Sciatic nerve (tissue), 2 donors: ENCODE measurements at places on chromosomes 4 and X.

DNA sequence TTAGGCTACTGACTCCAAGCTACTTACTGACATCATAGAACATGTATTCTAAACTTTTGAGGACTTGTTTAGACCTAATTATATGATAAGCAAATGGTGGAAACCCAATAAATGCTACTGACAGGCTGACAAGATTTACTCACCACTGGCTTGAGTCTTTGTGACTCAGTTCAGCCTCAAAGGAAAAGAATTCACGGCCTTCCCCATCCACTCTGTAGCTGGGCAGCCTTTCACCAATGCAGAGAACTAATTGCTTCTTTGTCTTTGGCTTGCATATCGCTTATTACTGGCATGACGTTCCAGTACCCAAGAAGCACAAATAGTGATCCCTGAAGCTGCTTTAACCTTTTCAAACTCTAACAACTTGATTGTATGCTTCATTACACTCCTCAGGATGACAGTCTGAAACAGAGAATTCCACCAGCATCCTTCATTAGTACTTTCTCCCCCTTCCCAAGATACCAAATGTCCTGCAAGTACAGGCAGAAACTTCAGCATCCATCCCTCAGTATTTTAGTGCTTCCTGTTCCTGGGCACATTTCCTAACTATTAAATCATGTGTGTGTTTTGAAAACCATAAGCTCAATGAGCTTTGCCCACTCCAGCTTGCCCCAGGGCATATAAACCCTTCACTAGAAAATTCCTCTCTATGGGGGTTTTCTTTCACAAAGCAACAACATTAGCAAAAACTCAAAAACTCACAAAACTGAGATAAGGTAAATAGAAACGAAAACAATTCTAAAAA lies 298.1 kb upstream of the SLC7A11 start:
- DNase-seq, result no peak

GRCh38 chr4:28014469-28014868 lies 1153.8 kb downstream of the STIM2 start:
- no peak for DNase-seq

GRCh38 chr4:113788888-113789287 lies 27.4 kb upstream of the CAMK2D start:
- DNase-seq, result no peak

DNA sequence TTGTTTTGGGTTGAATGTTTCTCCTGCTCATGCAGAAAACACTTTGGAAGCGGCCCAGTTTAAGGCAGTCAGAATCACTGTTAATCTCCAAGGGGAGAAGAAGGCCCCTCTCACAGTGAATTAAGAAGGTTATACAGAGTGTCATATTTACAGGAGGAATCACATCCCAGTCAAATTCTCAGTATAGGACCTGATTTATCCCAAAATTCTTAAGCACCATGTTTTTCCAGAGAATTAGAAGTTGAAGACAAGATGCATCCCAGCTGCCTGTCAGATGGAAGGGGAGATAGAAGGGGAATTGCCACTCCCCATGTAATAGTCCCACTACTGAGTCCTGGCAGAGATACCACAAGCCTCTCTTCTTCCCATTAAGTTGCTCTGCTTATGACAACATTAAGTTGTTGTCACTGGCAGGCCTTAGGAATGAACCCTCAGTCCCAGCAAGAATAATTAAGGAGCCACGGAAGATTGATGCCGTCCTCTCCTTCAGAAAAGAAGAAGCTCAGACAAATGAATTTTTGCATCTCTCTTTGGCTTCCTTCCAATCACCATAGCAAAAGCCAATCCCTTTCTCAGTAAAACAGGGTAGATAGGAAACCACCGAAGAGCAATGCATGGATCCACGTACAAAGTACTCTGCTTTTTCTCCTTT lies 138.4 kb downstream of the LDB2 start:
- no peak for DNase-seq

- no peak for DNase-seq
These were observed 103.6 kb downstream of the GUCY2F start for GRCh38 chrX:109378281-109378680.

GRCh38 chr4:54912155-54912554 lies 213.2 kb downstream of the KDR start:
- DNase-seq, result no peak

GRCh38 chrX:39984191-39984956 lies 113.4 kb downstream of the BCOR start:
- DNase-seq, result peak; percentile 59

DNA sequence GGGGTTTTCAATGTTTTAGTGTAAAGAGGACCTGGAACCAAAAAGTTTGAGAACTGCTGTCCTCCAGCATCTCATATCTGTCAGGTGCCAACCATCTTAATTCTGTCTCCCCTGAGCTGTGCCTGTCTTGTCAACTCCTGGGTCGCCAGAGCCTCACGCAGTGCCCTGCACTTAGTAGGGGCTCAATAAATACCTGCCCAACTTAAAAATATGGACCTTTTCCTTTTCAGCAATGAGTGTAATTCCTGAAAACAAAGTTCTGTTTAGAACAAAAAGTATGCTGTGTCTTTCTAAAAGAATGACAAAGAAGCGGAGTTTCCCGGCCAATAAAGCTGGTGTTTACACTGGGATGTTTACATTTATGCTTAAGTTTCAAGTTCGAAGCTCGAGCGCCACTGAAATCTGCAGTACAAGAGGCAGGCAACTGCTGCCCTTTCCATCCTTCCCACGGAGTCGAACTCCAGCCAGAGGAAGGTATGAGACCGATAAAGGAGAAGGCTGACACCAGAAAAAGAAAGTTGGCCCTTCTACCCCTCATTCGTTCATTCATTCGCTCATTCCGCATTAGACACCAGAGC lies 1.1 kb upstream of the HTATSF1 start:
- DNase-seq, result no peak

- DNase-seq, result peak; percentile 62
These were observed 38.9 kb downstream of the PDHA1 start for GRCh38 chrX:19382555-19383145.

DNA sequence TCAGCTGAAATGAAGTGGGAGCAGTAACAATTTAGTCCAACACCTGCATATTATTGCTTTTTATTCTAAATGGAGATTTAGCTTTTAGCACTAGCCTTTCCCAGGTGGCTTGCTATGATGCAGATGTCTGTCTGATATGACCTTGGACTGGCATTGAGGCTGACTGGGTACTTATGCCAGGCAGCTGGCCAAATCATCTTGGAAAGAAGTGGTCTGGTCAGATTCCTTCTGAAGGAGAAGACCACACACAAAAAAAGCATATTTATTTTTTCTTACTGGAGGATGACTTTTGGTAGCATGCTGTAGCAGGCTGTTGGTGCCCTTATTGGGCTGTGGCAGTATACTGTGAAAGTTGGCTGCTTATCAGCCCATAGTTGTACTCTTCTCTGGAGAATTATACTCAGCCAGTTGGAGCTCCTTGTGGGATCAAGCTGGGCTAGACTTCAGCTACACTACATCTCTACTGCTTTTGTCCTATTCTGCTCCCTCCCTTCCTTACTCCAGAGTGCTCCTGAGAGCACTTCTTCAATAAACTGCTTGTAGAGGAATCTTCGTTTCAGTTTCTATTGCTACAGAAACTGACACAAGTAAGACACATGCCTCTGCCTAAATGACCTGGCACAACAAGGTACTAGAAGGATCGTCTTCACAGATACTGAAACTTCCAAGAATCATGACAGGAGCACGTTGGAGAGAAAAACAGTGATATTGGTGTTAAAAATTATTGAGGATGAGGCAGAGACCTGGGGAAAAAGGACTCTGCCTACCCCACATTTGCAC lies 196.8 kb upstream of the RPS6KA3 start:
- DNase-seq, result no peak

GRCh38 chr4:96260064-96260682 lies 420.3 kb downstream of the PDHA2 start:
- DNase-seq, result no peak

- DNase-seq, result no peak
These were observed 631 bp downstream of the EVC start for GRCh38 chr4:5711479-5712184.

DNA sequence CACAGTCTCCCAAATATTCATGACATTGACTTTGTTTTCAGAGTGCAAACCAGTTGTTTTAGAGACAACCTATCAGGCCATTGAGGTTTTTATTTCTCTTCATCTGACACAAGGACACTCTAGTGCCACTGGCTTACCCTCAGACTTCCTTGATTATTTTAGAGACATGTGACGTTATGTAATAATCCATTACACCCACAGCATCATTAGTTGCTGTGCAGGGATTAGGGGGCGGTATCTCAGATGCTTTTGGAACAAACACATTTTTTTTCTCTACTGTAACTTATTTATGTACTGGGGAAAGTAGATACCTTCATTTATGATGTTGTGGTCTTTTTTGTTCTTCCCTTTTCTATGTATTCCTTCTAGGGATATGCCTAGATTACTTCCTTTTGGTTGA lies 2293.1 kb downstream of the PCDH7 start:
- no peak for DNase-seq

DNA sequence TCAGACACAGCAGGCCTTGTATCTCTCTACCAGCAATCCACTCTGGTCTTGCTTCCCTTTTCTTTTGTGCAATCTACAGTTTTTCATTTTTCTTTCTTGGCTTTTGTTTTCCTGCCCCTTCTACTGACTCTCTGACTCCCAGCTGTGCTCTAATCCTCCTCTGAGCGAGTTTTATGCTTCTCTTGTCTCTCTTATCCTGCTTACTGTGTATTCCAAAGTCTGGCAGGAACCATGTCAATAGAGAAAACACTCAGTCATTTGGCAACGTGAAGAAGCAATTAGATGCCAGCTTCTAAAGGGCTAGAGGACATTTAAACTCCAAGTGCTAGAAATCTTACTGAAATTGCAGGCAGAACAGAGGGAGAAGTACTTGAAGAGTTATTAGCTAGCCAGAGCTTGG lies 984.6 kb upstream of the TENM3 start:
- no peak for DNase-seq

GRCh38 chr4:104524026-104524425 lies 29.3 kb upstream of the CXXC4 start:
- no peak for DNase-seq
